ENCODE measurements at places on chromosomes 2 and 18.
A peak's percentile ranks its signal among the peaks of the same experiment; 100 is the strongest.

GRCh38 chr18:28091197-28091596, 85.7 kb downstream of the CDH2 start:
- peak; percentile 84 for DNase-seq

DNA sequence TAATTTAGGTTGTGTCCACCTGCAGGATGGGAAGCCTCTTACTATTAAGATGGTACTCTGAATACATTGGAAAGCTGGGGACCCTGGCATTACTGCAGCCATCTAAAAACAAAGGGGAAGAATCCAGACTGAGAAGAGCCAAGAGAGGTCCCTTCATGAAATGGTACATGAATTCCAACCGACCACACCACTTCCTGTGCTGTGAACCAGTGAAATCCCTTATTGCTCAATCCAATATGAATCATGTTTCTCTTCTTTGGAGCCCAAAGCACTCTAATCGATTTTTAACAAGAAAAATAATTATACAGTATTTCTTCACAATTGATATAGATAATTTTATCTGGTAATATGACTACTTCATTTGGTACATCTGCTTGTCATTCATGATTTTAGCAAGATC, 479.7 kb upstream of the RAB6C start:
- no peak for DNase-seq

DNA sequence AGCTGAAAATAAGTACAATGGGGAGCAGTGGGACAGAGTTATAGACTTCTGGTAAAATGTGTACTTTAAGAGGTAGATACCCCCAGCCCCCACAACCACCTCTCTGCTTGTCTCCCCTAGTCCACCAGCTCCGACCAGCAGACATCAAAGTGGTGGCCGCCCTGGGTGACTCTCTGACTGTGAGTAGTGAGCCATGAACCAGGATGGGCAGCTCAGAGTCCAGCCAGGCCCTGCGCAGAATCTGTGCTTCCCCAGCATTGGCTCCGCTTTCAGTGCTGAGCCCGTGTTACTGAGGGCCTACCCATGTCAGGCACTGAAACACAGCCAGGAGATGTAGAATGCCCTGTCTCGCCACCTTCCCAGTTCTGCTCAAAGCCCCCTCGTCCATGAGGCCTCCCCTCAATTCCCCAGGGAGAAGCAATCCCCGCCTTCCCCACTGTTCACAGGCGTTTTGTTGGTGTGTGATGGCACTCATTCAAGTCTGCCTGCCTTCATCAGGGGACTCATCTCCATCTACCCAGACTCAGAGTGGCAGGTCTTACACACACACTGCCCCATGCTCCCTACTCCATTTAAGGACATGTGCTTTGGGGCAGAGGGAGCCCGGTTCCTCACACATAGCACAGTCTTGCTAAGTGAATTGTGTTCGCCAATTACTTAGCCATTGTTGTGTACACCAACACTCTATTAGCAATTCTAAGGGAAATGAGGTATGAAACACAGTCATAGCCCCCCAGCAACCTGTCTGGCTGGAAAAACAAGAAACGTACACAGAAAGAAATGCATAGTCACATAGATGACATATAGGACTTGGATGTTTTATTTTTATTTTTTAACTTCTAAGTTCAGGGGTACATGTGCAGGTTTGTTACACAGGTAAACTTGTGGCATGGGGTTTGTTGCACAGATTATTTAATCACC, 122.6 kb downstream of the PLB1 start:
- peak; percentile 75 for DNase-seq

- DNase-seq, result no peak
Observed at GRCh38 chr2:161983331-161983651, 90.7 kb downstream of the DPP4 start.

DNA sequence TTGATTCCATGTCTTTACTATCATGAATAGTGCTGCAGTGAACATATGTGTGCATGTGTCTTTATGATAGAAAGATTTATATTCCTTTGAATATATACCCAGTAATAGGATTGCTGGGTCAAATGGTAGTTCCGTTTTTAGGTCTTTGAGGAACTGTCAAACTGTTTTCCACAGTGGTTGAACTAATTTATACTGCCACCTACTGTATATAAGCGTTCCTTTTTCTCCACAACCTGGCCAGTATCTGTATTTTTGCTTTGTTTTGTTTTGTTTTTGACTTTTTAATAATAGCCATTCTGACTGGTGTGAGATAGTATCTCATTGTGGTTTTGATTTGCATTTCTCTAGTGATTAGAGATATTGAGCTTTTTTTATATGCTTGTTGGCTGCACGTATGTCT, 641.6 kb downstream of the SUCLG1 start:
- DNase-seq, result no peak

- DNase-seq, result no peak
Observed at GRCh38 chr2:86038291-86039081, 67.2 kb downstream of the POLR1A start.

GRCh38 chr2:157898591-157898996, 22.5 kb upstream of the ACVR1 start:
- DNase-seq, result no peak

GRCh38 chr18:21267400-21267799, 25.4 kb downstream of the GREB1L start:
- DNase-seq, result peak; percentile 73

- DNase-seq, result no peak
Observed at GRCh38 chr18:65752625-65753325, 2.0 kb downstream of the CDH7 start.

DNA sequence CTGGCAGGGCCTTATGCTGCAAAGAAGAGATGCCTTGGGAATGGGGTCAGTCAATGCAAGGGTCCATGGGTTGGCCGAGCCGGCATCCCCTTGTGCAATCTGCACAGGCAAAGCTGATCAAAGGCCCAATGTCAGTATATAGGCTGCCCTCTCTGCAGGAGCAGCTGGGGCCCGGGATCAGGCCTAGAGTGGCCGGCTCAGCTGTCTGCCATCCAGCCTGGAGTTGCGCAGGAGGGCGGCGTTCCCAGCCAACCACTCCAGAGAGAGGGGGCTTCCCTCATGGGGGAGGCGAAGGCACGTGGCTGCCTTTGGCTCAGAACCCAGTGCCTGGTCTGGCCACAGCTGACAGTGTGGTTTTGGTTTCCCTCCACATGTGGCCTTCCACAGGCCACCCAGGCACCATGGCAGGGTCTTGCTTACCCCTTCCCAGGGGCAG, 3.9 kb downstream of the INPP5D start:
- peak; percentile 58 for DNase-seq

DNA sequence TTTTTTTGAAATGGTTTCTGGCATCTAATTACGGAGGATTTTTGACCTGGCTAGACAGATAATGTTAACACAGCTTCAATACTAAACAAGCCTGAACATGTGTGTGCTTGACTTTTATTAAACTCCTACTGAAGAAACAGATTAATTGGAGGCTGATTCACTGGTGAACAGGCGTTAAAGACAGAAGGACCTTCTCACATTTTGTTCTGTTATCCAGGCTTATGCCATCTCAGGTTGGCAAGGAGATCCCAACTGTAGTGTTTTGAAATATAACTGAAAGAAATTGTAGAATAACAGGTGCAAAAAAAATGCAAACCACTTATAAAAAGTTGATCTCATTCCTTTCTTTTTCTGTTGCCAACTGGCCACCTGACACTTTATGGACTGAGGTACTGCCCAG, 269.6 kb downstream of the ARHGAP15 start:
- no peak for DNase-seq

DNA sequence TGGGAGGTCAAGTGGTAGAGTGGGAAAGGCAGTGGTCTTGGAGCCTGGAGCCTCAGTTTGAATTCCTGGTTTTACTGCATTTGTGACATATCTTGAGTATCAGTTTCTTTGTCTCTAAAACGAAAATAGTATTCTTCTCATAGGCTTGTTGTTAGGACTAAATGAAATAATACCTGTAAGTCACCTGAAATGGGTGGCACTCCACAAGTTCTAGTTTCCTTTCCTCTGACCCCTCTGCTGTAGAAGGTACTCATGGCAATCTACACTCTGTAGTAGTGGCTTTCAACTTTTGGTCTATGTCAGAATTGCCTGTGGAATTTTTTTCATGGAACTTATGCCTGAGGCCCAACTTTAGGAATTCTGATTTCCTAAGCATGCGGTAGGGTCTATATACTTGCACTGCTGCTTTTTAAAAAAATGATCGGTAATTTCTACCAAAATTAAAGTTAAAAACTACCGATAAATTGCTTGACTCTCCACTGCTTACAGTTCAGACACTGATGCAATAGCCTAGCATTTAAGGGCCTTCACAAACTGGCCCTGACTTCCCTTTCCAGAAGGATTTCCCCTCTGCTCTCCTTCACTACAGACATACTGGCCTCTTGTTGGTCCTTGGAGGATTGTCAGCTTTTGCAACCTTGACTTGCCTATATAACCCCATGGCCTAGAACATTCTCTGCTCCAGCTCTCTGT, 47.2 kb downstream of the PLEK start:
- no peak for DNase-seq

- DNase-seq, result no peak
Observed at GRCh38 chr2:51120754-51121280, 88.9 kb upstream of the NRXN1 start.

DNA sequence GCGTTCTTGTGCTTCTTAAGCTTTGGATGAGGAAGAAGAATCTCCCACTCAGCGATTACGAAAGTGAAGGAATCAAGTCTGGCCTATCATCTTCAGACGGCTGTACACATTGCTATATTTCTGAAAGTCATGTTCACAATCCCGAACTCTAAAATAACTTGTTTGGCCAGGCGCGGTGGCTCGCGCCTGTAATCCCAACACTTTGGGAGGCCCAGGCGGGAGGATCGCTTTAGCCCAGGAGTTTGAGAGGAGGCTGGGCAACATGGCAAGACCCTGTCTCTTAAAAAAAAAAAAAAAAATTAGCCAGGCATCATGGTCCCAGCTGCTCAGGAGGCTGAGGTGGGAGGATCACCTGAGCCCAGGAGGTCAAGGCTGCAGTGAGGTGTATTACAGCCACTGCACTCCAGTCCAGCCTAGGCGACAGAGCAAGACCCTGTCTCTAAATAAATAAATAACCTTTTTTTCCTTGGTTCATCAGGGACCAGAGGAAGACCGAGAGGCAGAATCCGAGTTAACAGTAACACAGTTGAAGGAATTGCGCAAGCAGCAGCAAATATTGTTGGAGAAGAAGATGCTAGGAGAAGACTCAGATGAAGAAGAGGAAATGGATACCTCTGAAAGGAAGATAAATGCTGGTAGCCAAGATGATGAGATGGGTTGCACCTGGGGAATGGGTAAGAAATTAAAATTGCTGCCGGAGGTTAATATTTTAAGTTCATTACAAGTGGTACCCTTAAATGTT, 1.1 kb downstream of the SLC4A1AP start:
- no peak for DNase-seq

DNA sequence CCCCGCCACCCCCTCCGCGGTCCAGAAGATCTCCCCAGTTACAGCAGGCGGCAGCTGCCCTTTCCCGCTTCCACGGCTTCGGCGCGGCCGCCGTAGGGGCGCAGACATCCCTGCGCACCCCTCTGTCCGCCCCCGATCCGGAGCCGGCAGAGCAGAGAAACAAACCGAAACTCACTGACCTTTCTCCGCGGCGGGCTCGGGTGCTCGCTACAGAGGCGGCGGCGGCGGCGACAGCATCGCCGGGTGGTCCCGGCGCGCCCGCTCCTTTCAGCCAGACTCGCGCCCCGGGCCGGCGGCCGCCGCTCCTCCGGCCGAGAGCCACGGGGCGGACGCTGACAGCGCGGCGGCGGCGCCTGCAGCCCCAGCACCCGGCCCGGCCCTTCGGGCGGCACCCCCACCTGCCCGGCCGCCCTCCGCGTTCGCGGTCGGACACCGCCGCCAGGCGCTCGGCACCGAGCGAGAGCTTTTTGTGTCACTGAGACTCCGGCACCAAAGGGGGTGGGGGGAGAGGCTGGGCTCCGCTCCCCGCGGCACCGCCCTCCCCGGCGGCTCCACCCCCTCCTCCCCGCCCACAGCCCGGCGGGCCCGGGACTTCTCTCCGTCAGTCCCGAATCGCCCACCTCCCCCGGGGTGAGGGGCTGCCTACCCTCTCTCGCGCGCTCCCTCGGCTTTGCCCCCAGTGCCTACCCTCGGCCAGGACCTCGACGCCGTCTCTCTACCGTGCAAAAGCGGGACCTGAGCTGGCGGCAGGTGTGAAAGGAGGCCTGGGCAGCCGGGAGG, 1.4 kb upstream of the RNF152 start:
- DNase-seq, result peak; percentile 11

DNA sequence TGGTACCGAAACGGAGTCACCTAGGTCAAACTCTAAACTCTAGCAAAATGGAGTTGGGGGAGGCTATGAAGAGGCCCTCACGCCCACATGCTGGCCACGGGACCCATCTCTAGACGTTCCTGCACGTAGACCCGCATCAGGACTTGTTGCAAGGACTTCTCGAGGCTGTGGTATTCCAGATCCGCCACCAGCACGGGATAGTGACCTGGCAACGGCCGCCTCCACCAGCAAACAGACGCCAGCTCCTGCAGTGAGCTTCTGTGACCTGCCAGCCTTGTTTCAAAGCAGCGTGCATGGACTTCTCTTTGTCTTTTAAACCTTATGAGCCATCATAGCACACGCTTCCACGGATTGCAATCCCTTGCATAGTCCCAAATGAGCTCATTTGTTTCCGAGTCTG, 40.3 kb upstream of the RALBP1 start:
- no peak for DNase-seq

GRCh38 chr2:133718688-133719201, 150.5 kb upstream of the NCKAP5 start:
- DNase-seq, result no peak

GRCh38 chr2:69680001-69680675, 36.6 kb upstream of the AAK1 start:
- DNase-seq, result no peak

- no peak for DNase-seq
Observed at GRCh38 chr2:41657226-41657625, 390.6 kb upstream of the PKDCC start.

DNA sequence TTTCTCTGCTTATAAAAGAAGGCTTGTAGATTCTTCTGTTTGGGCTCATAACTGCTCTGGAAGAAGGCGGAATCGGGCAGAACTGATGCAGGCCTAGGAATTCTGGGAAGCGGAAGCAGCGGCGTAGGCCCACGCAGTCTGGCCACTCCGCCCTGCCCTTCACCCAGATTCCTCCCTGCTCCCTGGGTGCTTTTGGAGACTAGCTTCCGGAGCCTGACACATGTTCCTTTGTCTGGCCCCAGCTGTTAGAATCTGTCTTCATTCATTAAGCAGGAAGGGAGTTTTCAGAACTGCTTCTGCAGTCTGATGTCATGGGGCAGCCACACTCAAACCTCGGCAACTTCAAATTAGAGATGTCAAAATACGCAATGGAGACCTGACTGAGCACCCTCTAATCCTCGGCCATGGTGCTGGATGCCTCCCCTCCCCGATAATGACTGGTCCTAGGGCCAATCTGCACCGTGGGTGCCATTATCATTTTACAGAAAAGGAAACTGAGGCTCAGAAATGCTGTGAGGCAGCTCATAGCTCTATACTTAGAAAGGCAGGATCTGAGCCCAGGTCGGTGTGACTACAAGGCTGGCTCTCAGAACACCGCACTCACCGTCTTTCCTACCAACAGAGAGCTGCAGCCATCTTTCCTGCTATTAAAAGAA, 275.7 kb downstream of the MYCN start:
- DNase-seq, result no peak
